ENCODE measurements at places on chromosomes 16 and 17.

- DNase-seq = no peak
Measured at GRCh38 chr16:25163683-25164082, 52.1 kb downstream of the LCMT1 start.

DNA sequence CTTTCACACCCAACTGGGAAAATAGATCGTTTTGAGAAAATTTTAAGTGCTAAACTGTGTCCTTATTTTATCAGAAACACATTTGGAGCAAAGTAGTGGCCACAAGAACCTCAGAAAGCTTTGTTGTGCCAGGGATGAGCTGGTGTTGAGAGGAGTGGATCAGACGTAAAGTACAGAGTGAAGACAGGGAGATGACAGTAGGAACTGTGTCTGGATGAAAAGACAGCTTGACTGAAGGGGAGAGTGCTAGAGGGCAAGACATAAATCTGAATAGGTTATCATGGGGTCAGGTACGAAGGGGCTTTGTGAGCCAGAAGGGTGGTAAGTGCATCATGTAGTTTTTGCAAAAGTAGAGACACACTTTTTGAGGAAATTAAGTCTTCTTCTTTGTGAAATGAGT is 39.3 kb upstream of the CARMIL2 start:
- no peak for DNase-seq

GRCh38 chr17:42087042-42087701 is 11.1 kb downstream of the ZNF385C start:
- DNase-seq = no peak

DNA sequence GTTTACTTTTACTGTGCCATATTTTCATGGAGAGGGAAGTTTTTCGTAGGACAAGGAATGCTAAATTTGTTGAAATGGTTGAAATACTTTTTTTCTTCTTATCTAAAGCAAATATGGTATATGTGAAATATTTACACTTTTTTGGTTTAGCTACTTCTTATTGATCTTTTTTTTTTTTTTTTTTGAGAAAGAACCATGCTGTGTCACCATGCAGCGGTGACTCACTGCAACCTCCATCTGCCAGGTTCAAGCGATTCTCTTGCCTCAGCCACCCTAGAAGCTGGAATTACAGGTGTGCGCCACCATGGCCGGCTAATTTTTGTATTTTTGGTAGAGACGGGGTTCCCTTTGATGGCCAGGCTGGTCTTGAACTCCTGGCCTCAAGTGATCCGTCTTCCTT is 100.5 kb downstream of the FTO start:
- DNase-seq = no peak

DNA sequence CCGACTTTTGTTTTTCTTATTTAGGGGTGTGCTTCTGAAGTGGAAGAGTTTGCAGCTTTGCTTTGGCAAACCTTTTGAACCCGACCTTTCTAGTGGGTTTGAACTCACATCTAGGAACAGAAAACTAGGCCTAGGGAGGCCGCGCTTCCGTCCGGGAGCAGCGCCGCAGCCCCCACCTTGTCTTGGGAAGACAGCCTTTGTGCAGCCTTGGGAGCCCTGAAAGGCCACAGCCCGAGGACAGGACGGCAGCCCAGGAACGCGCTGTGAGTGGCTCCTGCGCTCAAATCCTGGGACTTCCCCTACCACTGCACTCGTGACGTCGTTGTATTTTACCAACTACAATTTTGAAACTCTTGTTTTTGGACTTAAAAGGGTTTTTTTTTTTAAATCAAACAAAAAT is 53.7 kb upstream of the ZNF267 start:
- DNase-seq = no peak

DNA sequence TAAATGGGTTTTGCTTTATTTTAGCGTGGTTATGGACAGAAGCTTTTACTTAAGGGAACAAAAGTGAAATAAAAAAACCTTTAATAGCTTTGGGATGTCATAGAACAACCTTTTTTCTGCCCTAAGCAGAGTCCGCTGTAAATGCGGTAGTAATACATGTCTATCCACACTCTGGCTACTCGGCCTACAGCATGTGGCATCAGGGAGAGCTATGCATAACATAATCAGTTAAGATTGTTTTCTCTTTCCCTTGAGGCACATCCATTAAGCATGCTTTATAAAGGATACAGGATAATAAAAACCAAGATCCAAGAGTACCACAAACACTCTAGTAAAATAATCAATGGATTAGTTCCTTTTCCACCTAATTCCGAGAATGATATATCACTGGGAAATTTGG is 10.3 kb downstream of the RPGRIP1L start:
- no peak for DNase-seq

GRCh38 chr17:40548982-40549685 is 16.1 kb downstream of the CCR7 start:
- peak; percentile 96 for DNase-seq

- DNase-seq = peak; percentile 16
Measured at GRCh38 chr16:74862743-74863244, 88.2 kb upstream of the FA2H start.

DNA sequence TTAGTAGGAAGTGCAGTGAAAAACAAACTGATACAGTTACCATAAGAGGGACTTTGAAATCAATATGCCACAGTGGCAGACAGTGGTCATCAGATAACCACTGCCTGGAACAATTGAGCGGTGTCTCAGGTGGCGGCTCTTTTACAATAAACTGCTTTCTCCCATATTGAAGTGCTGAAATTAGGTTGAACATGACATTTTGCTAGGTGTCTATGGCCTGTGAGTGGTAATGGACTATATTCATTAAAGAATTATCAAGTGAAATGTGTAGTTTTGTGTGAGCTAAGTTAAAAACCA is 214.7 kb downstream of the RPTOR start:
- DNase-seq = no peak

DNA sequence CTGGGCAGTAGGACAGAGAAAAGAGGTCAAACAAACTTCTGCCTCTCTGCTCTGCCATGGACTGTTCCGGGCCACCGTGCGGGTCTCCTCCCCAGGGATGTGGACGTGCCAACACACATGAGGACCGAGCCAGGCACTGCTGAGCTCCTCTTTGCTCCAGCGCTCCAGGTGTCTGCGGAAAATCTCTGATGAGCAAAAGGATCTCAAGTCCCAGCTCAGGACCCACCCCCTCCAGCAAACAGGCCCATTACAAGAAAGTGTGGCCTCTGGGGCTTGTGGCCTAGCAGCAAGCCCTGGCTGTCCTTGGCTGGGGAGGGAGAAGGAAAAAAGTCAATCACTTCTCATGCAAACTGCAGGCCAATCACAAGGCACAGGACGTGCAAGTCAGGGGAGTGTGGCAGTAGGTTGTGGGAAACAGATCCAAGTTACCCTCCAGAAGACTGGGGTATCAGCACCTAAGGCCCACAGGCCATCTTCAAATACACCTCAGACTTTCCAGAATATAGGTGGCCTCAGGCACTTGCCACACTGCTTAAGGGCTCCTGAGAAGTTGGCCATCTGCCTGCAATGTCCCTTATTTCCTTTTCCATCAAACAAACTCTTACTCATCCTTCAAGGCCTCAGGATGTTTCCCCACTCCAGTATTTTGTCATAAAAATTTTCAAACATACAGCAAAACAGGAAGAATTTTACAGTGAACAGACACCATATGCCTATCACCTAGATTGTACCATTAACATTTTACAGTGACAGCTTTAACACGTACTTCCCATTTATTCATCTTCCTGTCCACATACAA is 36.0 kb upstream of the SREBF1 start:
- peak; percentile 45 for DNase-seq

DNA sequence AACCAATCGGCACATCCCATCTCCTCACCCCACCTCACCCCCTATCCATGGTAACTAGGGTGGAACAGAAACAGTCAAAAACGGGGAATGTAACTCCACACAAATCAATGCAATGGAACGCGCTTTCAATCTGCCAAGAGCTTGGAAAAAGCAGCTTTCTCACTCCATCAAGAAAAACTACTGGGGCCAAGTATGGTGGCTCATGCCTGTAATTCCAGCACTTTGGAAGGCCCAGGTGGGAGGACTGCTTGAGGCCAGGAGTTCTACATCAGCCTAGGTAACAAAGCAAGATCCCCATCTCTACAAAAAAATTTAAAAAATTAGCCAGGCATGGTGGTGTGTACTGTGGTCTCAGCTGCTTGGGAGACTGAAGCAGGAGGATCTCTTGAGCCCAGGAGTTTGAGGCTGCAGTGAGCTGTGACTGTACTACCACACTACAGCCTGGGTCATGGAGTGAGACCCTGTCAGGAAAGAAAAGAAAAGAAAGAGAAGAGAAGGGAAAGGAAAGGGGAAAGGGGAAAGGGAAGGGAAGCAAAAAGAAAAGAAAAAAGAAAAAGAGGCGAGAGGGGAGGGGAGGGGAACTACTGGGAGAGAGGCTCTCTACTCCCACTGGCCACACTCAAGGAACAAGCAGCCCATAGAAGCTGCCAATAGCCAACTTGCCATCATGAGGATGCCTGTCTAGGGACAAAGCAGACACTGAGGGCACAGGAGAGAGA is 38.9 kb downstream of the ARHGAP17 start:
- no peak for DNase-seq

DNA sequence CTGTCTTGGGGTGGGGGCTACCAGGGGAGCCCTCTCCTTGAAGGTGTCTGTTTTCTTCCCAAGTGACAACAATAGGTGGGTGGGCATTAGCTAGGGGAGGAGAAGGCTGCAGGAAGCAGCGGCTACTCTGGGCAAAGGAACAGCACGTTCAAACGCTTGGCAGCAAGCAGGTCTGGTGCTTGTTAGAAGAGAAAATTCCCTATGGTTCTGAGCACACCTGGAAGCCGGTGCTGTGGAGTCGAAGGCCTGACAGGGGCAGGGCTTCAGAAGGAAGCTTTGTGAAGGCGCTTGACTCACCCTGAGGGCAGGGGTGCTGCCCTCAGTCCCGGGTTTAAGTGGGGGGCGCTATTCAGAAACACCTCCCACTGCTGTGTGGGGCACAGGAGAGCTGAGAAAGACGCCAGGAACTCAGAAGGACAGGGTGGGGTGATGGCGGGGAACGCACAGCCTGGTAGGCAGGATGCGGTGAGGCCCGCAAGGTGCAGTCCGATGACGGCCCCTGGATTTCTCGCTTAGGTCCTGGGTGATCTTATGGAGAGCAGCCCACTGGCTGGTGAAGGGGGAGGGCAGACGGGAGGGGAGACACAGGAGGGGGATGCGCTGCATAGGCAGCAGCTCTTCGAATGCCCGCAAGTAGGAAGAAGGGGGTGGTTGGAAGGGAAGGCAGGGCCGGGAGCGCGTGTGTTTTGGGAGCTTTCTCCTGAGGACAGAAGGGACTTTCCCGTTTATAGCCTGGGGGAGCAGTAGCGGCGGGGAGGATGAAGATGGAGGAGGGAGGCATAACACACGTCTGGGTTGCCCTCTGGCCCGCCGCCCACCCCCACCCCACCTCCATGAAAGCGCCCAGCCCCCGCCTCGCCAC is 3.2 kb downstream of the GJD3 start:
- DNase-seq = no peak

DNA sequence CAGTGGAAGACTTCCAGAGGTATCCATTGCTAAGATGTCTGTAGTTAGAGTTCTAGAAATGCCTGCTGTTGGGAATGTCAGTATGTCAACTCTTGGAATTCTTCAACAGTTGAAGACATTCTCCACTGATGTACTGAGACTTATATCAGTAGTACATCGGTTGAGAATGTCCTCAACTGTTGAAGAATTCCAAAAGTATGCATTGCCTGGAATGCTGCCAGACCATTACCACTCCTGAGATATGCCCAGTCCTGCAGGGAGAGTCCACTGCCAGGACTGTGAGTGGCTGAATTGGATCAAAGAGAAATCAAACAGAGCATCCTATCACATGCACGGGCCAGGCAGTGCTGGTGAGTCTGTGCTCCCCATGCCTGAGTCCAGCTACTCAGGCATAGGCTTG is 42.0 kb downstream of the IL21R start:
- peak; percentile 73 for DNase-seq

DNA sequence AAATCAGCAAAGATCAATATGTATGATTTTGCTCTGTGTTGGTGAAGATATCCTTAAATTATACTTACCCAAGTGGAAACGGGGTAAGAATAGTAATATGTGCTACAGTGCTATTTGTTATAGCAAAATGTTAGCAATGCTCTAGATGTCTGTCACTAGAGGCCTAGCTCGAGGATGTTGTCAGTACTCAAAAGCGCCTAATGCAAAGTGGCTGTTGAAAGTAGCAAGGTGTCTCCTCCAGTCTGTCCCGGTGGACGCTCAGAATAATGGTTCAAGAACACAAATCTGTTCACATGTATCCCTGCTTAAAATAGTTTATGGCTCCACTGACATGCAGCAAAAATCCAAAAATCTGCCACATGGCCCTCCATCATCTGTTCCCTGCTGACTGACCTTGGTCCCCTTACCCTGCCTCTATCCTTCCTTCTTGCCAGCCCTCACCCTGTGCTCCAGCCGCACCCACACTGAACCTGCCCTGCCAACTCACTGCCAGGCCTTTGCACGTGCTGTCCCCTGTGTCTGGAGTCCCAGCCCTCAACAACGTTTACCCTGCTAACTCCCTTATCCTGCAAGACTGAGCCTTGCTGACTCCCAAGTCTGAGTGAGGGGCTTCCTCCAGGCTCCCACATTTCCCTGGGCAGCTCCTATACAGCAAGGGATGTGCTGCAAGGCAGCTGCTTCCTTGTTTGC is 9.6 kb upstream of the RNF112 start:
- DNase-seq = no peak

- no peak for DNase-seq
Measured at GRCh38 chr16:2706085-2706484, 13.9 kb downstream of the PRSS27 start.

Data from foreskin fibroblast (primary cell).